Stimulated activated CD8-positive, alpha-beta memory T cell treated with anti-CD3 and anti-CD28 coated beads, Interleukin-2, amount 100 ng/mL, for 1 hour (primary cell): ENCODE measurements at places on chromosomes 7 and 10.

DNA sequence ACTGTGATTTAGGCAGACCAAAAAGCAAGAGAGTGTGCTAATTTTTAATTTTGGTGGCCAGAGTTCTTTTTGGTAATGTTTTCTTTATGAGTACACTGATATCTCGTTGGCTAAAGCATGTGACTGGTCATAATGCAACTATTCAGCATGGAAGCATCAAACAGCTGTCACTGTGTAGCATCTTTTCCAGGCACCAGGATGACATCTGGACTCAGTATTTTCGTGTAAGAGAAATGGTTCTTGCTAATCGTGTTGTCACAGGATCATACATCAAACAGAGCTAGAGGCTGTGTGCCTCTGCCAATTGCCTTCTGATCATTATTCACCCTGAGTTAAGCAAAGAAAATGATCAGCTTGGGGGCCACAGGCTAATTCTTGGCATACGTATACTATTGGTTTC lies 118.9 kb downstream of the SND1 start:
- no peak for DNase-seq

DNA sequence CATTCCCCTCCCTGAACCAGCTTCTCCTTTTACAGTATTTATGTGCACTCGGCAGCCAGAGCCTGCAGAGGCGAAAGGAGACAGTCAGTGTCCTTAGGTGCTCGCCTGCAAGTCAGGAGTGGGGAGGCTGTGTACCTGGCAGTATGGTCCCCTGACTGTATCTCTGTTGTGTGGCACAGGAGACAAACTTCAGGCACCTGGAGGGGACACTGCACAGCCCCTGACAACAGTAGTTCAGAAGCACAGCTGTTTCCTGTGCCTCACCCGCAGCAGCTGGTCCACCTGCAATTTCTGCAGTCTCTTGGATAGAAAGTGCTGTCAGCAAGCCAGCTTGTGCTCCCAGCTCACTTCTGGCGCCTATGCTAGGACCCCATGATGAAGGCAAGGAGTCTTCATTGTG lies 73.4 kb upstream of the LAMB4 start:
- DNase-seq, result no peak

GRCh38 chr10:88374392-88375175 lies 208.5 kb downstream of the RNLS start:
- no peak for DNase-seq

DNA sequence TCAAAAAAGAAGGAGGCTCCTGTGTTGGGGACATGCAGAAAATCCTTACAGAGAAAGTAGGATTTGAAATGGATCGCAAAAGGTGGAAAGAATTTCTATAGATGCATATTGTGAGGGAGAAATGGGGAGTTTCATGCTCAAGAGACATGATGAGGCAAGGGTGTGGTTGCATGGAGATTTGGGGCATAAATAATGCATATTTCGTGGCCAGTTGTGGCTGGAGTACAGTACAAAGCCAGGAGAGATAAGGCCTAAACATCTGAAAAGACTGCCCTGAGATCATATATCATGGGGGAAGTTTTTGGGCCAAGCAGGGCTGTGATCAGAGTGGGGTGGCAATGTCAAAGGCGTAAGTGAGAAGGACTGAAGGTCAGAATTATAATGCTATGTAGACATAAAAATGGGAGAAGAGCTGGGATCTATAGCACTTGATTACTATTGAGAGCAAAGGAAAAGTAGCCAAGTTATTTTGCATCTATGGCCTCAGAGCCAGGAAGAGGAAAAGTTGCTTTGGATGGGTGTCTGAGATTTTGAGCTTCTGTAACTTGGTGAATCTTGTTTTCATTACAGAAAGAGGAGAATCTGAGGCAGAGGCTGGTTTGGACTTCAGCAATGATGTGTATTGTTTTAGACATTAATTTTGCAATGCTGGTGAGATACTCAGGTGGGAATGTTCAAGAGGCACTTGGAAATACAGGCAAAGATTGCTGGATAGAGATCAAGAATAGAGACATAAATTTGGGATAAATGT lies 166.6 kb downstream of the INHBA start:
- no peak for DNase-seq

- DNase-seq, result no peak
These were observed 67.3 kb downstream of the DIP2C start for GRCh38 chr10:621981-622740.

GRCh38 chr7:108146070-108146842 lies 16.1 kb upstream of the LAMB4 start:
- DNase-seq, result no peak

- DNase-seq, result no peak
These were observed 650.3 kb downstream of the PHTF2 start for GRCh38 chr7:78448911-78449310.

GRCh38 chr7:103805346-103805745 lies 184.1 kb downstream of the RELN start:
- DNase-seq, result no peak

DNA sequence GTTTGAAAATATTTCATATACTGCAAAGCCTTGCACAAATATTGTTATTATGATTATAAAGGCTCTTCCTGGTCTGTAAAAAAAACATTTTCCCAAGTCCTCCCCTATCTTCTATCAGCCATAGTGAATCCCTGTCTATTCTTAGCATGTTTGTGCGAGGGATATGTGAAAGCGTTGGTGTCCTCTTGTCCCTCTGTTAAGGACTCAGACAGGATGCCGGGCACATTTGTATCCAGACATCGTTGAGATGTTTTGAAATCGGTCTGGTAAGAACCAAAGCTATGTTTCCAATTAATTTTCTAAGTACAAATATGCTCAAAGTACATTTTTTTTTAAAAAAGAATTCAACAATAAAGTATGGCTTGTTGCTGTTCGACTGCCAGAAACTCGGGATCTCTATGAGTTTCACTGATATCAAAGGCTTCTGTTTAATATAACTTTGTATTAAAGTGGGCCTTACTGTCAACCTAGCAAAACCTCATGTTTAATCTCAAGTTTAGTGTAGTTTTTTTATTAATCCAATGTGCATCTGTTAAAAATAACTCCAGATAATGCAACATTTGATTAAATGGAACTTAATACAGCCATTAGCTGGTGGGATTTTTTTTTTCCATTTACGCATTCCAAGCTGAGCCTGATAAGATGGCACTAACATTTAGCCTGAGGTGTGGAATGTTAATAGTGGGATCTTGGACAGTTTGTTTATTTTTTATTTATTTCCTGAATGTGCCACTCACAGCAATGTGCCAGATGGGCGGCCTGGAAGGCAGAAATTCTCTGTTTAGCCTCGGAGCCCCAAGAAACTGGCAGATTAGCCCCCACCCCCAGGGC lies 754.3 kb downstream of the LRMDA start:
- DNase-seq, result no peak

DNA sequence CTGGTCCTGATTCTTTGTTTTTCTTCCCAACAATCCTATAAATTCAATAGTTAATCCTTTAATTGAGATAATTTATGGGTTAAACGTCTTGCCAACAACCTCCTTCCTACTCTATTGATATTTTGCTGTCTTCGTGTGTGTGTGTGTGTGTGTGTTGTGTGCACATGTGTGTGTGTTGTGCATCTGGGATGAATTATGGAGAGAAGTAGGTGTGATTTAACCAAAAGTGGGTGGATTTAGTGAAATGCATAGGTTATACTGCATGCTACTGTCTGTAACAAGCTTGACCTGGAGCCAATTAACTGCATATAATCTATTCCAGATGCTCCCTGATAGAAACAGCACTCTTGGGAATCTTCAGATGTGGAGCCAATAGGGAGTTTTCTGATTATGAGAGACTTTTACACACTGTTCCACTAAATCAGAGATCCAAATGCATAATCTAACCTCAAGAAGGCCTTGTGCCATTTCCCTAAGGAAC lies 61.2 kb downstream of the SEMA3D start:
- DNase-seq, result no peak

- DNase-seq, result no peak
These were observed 94.9 kb upstream of the PIK3CG start for GRCh38 chr7:106770191-106770590.

- no peak for DNase-seq
These were observed 569.3 kb downstream of the KCNMA1 start for GRCh38 chr10:77068272-77068671.

DNA sequence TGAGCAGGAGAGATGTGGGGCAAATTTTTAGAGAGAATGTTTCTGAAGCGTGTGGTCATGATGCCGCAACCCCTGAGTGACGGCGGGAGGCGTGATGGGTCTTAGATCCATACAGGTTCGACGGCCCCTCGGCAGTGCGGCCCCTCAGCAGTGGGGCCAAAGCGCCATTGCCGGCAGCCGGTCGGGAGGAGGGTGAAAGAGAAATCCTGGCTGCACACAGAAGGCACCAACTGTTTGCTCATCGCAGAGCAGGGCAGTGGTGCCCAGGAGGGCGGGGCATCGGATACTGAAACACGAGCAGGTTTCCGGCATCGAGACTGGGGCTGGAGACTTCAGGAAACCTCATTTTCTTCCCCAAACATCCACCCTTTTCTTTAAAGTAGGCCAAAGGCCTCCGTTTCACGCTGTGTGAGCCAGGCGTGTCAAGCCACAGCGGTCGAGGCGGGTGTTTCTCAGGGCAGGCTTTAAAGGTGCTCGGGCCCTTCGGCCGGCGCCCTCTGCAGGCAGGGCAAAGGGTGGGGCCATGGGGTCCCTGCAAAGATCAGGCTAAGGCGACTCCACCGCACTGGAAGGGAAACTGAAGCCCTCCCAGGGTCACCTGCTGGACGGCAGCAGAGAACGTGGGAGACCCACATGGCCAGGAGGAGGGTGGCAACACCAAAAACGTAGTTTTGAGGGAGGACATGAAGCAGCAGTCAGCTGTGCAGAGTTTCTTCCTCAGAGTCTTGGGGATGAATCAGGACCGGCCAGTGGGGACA lies 42.0 kb upstream of the PPP2R2D start:
- no peak for DNase-seq

- DNase-seq, result no peak
These were observed 94.9 kb upstream of the EEPD1 start for GRCh38 chr7:36058020-36058592.

DNA sequence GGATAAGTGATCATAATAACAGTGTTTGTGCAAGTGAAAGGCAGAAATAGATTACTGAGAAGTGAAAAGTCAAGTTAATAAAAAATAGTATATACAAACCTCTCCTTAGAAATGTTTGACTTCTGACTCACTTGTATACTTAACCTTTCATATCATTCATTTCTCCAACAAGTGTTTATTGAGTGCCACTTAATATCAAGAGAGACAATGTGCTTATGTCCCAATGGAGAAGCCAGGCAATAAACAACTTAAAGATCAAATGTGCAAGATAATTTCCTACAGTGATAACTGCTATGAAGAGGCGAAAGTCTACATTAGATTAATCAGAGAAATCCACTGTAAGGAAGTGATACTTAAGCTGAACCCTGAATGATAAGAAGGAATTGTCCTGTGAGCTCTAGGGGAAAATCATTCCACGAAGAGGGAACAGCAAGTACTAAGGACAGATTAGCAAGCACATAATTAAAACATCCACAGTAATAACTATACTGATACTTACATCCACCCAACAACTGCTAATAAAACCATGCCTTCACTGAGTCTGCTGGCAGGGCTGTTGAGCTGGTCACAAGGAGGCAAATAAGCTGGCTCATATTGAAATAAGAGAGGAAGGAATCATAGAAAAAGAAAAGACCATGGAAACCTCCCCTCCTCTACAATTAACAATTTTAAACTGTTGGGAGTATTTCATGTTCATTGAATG lies 203.5 kb downstream of the CTNNA3 start:
- DNase-seq, result no peak
